ENCODE measurements at places on chromosomes 1 and 21. TPM values are rescaled to one million over a fixed set of nuclear protein-coding genes. Genes with fewer than 3 reads are reported as not detected.

Gene MROH9
- not detected for total RNA-seq

Gene HES4
- total RNA-seq: 74.2 TPM

Gene CLIC6
- 0.05 TPM for total RNA-seq

Gene OR6P1
- not detected for total RNA-seq

DNA sequence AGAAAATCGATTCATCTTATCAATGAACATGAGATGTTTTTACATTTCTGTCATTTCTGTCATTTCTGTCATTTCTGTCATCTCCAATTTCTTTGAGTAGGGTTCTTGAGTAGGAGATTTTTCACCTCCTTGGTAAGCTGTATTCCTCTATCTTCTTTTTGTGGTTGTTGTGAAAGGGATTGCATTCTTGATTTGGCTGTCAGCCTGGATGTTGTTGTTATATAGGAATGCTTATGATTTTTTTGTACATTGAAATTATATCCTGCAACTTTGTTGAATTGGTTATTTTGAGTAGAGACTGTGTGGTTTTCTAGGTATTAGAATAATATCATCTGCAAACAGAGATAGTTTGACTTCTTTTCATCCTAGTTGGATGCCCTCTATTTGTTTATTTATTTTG, 1233.7 kb downstream of the PLA2G4A start:
- no peaks in the 10 kb centered on the region for H3K4me1 ChIP-seq
- H3K4me3 ChIP-seq: no peak overlapping the region
- no peak overlapping the region for H3K27ac ChIP-seq
- H3K36me3 ChIP-seq: no peaks in the 10 kb centered on the region

GRCh38 chr1:53942127-53942957, 3.2 kb downstream of the IFT25 start:
- H3K27me3 ChIP-seq: no peaks in the 10 kb centered on the region
- no peaks in the 10 kb centered on the region for H3K36me3 ChIP-seq
- no peak overlapping the region for H3K4me3 ChIP-seq
- H3K4me1 ChIP-seq: peaks cover 12% of the 10 kb centered on the region
- H3K27ac ChIP-seq: no peak overlapping the region
- no peak for DNase-seq

DNA sequence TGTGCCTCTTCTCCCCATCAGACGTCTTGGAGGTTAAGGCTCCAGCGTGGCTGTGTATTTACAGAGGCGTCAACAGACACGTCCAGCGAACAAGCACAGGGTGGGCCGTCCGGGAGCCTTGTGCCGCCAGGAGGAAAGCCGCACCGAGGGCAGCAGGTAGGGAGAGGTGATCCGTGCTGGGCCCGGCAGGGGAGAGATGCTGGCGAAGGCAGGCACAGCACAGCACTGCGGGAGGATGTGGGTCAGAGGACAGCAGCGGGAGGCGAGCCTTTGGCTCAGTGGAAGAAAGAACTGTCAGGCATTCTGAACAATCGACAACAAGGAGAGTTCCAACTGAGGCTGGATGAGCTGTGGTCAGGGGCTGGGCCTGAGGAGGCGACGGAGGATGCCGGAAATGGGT, 144.1 kb upstream of the TNR start:
- no peaks in the 10 kb centered on the region for H3K36me3 ChIP-seq
- H3K4me1 ChIP-seq: no peaks in the 10 kb centered on the region
- no peak for DNase-seq
- no peak overlapping the region for H3K4me3 ChIP-seq
- no peaks in the 10 kb centered on the region for H3K27me3 ChIP-seq

DNA sequence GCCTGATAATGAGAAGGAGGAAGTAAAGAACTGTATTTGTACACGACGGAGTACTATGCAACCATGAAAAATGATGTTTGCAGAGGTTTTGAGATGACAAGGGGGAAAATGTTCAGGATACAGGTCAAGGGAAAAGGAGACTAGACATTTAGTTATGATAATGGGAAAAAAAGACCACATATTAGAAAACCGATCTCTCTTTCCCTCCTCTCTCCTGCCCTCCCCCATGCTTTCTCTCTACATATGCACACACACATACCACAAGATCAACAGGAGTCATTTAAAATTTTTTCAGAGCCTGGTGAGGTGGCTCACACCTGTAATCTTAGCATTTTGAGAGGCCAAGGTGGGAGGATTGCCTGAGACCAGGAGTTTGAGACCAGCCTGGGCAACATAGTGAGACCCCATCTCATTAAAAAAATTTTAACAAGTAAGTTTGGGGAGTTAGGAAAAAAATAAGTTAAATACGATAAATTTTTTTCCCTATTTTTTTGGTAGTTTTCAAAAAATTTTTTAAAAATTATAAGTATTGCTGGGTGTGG, 44.5 kb downstream of the ECE1 start:
- no peaks in the 10 kb centered on the region for H3K27me3 ChIP-seq
- no peaks in the 10 kb centered on the region for H3K36me3 ChIP-seq
- no peak overlapping the region for H3K27ac ChIP-seq
- DNase-seq: no peak
- H3K4me3 ChIP-seq: no peak overlapping the region
